Stimulated activated CD8-positive, alpha-beta memory T cell treated with anti-CD3 and anti-CD28 coated beads, Interleukin-7, amount 100 ng/mL, for 1 hour (primary cell): ENCODE measurements at places on chromosomes 6 and 20.

GRCh38 chr6:157967020-157967419, 14.6 kb upstream of the SYNJ2 start:
- no peak for DNase-seq

GRCh38 chr20:41371371-41371770, 4.8 kb upstream of the EMILIN3 start:
- DNase-seq: no peak

DNA sequence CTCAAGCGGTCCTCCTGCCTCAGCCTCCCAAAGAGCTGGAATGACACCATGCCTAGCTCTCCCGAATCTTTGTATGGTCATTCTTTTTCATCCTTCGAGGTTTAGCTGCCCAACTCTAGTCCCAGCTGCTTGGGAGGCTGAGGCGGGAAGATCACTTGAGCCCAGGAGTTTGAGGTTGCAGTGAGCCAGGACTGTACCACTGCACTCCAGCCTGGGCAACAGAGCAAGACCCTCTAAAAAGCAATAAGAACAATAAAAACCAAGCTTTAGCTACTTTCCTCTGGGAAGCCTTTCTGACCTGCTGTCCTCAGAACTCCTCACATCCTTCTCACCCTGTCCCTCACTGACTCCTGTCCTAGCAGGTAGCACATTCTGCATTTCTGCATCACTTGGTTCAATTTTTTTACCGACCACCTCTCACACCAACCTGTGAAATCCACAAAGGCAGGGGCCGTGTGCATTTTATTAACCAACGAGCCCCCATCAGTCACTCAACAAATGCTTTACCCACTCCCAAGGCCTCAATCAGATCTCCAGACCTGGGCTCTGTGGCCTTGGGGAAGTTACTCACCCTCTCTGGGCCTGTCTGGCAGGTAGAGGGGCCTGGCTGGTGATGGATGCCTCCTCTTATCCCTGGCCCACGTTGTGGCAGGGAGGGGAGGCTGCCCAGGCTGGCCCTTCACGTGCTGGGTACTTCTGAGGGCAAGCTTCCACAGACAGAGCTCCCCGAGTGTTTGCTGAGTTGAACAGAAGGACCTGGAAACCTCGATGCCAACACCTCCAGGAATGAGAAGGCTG, 14.7 kb upstream of the SRC start:
- no peak for DNase-seq

DNA sequence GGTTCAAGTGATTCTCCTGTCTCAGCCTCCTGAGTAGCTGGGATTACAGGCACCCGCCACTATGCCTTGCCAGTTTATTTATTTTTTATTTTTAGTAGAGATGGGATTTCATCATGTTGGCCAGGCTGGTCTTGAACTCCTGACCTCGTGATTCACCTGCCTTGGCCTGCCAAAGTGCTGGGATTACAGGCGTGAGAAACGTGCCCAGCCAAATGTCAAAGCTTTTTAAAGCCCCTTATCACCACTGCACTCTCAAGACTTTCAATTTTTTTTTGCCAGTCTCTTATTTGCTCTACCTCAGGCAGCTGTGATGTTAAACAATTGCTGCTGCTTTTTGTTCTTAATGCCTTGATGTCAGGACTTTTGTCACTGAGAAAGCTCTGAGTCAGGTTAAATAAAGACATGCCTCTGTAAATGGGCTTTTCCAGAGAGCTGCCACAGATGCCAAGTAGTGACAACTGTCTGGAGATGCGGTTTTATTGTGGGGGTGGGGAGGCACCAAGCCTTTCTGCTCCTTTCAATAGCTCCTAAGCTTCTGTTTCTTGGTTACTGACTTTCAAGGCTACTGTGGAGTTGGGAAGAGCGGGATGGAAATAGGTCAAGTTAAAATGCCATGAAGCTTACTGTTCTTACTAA, 29.2 kb downstream of the RSPH3 start:
- DNase-seq: no peak

DNA sequence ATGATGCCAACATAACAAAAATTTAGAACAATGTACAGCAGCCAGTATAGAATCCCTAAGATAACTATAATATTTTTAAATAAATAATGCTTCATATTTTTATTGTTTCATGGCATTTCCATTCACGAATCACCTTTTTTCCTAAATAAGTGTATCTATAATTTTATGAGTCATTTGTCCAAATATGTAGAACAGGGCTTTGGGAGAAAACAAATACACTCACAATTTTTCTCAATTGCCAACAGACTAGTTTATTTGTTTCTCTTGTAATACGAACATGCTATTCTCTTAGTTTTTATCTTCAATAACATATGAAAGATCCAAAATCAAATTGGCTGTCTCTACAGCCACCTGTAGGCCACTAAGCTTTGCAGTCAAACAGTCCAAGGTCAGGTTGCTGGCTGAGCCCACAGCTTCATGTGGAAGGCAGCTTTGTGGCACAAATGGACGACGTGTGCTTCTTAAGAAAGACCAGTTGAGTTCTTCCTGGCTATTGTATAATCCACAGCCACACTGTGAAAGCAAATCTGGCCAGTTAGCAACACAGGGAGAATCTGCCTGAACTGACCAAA, 29.0 kb downstream of the MKKS start:
- DNase-seq: no peak

DNA sequence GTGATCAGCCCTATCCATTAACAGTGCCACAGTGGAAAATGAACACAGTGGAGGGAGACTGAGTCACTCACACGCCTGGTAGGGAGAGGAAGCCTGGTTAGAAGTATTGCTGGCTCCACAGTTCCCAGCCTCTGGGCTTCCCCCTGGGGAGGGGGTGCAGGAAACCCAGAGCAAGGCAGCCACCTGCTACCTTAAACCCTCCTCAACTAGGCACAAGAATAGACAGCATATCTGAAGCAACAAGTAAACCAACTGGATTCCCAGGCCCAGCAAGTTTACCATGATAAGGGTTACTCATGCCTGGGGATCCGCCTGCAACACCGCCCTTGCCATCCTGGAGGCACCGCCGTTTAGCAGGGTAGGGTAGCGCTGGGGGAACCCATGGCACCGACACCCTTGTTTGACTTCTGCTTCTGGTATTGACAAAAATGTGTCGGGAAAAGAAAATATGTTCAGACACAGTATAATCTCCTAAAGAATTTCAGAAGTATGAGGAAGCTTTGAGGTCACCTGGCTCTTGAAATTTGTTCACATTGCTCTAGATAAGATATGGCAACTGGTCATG, 38.3 kb downstream of the SLC22A23 start:
- DNase-seq: no peak

GRCh38 chr6:158437571-158437970, 122.3 kb upstream of the TMEM181 start:
- DNase-seq: no peak

DNA sequence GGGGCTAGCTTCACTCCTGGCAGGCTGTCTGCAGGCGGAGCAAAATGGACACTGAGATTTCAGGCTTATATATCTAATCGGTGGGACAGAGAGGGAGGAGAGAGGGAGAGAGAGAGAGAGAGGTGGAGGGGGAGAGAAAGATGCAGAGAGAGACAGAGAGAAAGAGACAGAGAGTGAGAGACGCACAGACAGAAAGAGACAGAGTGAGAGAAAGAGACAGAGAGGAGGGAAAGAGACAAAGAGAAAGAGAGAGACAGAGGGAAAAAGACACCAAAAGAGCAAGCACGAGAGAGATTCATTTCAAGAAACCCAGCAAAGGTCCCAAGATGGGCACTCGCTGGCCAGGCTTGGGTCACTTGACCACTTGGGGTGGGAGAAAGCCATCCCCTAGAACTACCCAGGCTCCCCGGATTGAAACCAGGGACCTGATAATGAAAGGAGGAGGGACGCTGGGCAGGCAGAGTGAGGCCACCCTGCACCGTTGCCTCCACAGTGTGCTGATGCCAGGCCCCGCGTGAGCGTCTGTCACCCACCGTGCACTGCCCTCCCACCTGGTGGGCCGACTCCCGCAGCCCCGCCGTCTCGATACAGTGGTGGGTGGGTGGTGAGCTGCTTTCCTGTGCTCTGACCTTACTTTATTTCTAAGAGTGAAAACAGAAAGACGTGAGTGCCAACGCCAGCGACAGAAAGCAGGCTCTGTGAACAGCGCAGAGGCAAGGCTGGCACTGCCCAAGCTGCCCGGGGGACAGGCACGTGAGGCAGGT, 67.9 kb upstream of the SLCO4A1 start:
- no peak for DNase-seq
